ENCODE measurements at places on chromosomes 7 and 10. TPM values are rescaled to one million over a fixed set of nuclear protein-coding genes. Genes with fewer than 3 reads are reported as not detected.

Gene UBE2D4
- 19.5 TPM for polyA plus RNA-seq

Gene CYP26C1
- polyA plus RNA-seq, result 0.09 TPM

Gene LBX1
- polyA plus RNA-seq, result not detected

Gene CALCR
- 0.92 TPM for polyA plus RNA-seq

Gene TBC1D12
- polyA plus RNA-seq, result 18.9 TPM

Gene VSIR
- polyA plus RNA-seq, result 8.6 TPM
